ENCODE measurements at places on chromosomes 16 and 17.

- DNase-seq: no peak
These were observed 878.0 kb upstream of the GOT2 start for GRCh38 chr16:59612094-59612493.

GRCh38 chr16:68776821-68777485 is 39.9 kb downstream of the CDH1 start:
- DNase-seq: no peak

DNA sequence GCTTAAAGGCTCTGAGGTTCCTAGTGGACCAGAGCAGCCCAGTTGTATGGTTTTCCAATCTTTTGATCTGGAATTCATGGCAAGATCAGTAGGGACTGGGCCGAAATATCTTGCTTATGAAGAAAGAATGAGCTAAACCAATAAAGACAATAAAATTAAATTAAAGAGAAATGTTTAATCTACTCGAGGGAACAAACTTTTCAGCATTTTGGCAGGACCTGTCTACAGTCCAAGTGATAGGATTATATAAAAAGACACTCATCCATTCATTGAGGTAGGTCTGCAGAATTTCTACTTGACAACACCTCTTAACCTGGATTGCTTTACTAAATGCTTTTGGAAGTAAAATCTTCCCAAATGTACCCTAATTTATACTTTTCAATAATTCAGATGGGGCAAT is 113.6 kb downstream of the AXIN2 start:
- no peak for DNase-seq

DNA sequence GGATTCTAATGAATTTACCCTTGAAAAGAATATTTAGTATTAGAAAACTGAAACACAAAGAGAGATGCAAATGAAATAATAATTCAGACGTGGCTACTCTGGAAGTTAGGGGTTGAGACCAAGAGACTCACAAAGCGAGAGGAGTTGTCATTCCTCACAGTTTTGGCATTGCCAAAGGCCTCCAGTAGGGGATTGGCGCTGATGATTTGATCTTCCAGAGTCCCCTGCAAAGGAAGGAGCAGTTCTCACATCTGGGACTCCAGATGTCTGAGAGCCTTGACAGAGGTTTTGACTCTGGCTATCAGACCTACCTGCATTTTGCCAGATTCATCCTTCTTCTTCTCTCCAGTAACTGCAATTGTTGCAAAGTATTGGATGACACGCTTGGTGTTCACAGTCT is 6.6 kb downstream of the MYH8 start:
- DNase-seq: no peak

GRCh38 chr17:13474073-13474800 is 127.5 kb downstream of the HS3ST3A1 start:
- no peak for DNase-seq
